ENCODE measurements at places on chromosomes 4 and X. TPM values are rescaled to one million over a fixed set of nuclear protein-coding genes. Genes with fewer than 3 reads are reported as not detected.

The F9 gene
- total RNA-seq = 0.11 TPM

The ITGB1BP2 gene
- total RNA-seq = 1.0 TPM

DNA sequence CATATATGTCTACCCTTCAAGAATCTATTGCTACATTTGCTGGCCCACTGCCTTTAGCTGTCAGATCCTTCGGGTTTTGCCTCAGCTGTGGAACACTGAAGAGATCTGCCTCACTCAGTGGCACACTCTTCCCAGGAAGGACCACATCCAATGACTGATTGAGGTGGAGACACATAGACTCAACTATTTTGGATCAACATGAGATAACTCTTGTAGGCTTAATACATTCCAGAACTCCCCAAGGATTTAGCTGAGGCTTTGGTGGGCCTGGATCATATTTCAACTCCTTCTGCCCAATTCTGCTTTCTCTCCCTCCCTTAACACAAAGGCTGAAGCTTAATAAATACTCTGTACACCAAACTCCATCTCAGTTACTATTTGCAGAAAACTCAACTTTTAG, 100.5 kb downstream of the CORIN start:
- H3K27me3 ChIP-seq = no peaks in the 10 kb centered on the region
- no peaks in the 10 kb centered on the region for H3K36me3 ChIP-seq
- no peak overlapping the region for H3K4me3 ChIP-seq

DNA sequence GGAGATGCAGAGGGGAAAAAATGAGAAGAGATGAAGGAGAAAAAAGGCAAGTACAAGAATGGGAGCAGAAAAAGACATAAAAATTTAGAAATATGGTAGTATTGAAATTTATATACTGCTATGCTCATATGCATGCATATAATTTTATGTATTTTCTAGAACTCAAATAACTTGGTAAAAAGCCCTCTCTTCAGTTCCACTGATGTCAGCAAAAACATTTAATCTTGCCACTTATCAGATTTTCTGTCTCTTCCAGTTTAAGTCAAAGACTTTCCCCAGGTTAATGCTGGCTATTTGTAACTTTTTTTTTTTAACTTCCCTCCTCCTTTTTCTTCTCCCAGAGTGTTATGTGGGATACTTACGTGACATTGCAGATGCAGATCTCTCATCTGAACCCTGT, 617.5 kb upstream of the CPEB2 start:
- H3K4me1 ChIP-seq = no peaks in the 10 kb centered on the region
- H3K4me3 ChIP-seq = no peak overlapping the region
- no peak for DNase-seq
- no peaks in the 10 kb centered on the region for H3K27me3 ChIP-seq
- no peak overlapping the region for H3K27ac ChIP-seq

DNA sequence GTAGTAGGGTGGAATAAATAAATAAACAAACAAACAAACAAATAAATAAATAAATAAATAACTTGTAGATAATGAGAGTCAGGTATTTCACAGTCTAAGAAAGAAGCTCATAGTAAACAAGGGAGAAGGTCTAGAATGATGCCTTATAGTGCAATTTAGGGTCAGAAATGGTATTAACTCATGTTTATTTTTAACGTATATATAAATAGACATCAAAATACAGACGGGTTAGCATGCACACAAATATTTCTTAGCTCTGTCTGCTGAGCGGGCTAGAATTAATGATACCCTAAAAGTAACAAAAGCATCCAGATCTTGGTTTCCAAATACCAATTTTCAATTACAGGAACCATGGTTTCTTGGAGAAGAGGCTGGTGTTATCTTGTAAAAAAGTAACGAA, 16.6 kb downstream of the PFKFB1 start:
- no peak overlapping the region for H3K4me3 ChIP-seq
- H3K27ac ChIP-seq = no peak overlapping the region
- H3K36me3 ChIP-seq = no peaks in the 10 kb centered on the region

- H3K27ac ChIP-seq = no peak overlapping the region
- no peak overlapping the region for H3K4me3 ChIP-seq
- H3K27me3 ChIP-seq = no peaks in the 10 kb centered on the region
- no peaks in the 10 kb centered on the region for H3K36me3 ChIP-seq
- H3K4me1 ChIP-seq = no peaks in the 10 kb centered on the region
These were observed 44.5 kb upstream of the SCML1 start for GRCh38 chrX:17692709-17693346.

GRCh38 chrX:121496966-121497365, 449.6 kb downstream of the GLUD2 start:
- no peak overlapping the region for H3K4me3 ChIP-seq
- H3K27me3 ChIP-seq = no peaks in the 10 kb centered on the region
- H3K4me1 ChIP-seq = no peaks in the 10 kb centered on the region
- no peak for DNase-seq
- no peaks in the 10 kb centered on the region for H3K36me3 ChIP-seq

DNA sequence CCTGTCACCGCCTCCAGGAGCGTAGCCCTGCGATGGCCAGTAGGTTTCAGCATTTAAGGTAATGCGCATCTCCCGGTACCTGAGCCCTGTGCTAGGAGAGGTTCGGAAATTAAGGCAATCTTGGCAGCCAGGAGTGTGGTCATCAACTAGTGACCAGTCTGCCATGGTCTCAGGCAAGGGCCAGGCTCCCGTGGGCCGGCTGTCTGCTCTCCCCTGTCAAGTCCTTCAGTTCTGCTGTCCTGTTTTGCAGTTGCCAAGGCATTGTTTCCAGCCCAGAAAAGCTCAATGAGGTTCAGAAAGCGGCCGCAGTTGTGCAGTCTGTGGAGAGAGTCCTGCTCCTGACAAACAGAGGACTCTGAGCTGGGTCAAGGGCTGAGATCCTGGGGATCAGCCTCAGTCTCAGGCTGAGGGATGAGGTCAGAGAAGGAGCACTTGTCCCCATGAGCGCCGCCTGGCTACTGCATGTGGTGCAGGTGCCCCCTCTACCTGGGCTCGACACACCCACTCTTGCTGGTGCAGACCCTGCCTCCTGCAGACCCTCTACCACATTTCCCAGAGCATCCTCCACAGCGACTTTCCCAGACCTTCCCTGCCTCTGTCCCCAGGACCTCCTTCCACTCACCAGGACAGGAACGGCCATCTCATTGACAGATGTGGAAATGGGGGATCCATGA, 53.4 kb upstream of the PSAPL1 start:
- no peak overlapping the region for H3K27ac ChIP-seq
- no peaks in the 10 kb centered on the region for H3K27me3 ChIP-seq
- no peak for DNase-seq
- no peak overlapping the region for H3K4me3 ChIP-seq
- H3K36me3 ChIP-seq = no peaks in the 10 kb centered on the region
- no peaks in the 10 kb centered on the region for H3K4me1 ChIP-seq

DNA sequence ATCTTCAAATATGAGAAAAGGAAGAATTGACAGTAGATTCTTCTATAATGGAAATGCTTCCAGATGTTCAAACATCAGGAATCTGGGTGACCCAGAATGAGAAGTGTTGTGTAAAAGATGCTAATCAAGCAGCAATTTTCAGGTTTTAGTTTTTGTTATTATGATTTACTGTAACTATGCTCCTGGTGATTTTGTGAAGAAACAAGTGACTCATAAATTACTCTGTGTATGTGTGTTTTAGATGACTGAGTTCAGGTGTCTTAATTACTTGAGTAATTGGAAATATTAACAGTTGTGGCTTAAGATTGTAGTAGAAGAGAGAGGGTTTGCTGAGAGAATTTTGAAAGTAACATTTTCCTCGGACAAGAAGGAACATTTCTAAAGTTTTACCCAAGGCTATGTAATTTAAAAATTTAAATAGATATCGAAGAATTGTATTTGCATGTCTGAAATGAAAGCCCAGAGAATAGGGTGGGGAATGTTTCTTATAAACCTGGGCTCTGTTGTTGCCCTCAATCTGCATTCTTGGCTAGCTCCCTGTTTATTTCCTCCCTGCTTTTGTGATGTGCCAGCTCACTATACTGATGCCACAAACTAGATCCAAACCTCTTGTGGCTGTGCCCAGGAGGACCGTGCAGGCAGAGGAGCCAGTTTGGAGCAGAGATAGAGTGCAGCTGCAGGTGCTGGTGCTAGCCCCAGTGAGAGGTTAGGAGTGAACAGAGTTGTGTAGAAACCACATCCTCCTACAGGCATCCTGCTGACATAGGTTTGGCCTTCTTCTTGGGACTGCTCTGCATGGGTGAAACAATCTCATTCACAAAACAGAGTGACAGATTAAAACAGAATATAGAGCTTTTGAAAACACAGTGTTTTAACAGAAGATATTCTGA, 25.4 kb upstream of the TNIP3 start:
- H3K27ac ChIP-seq = no peak overlapping the region
- no peaks in the 10 kb centered on the region for H3K36me3 ChIP-seq
- H3K27me3 ChIP-seq = no peaks in the 10 kb centered on the region
- no peaks in the 10 kb centered on the region for H3K4me1 ChIP-seq
- no peak overlapping the region for H3K4me3 ChIP-seq

DNA sequence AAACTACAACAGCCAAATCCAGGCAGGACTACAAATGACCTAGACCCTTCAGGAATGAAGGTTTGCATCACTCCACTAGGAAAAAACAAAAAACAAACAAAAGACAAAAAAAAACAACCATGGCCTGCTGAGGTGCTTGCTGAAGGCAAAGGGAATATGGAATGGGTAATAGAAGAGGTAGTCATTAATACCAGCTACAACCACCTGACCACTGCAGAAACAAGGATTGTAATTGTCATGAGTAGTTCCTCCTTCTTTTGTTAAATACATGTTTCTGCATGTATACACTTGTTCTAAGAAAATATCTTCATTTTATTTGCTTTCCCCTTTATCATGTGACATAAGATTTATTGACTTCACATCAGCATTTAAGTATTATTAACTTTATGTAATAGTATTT, 409.8 kb upstream of the GRID2 start:
- no peaks in the 10 kb centered on the region for H3K27me3 ChIP-seq
- no peak for DNase-seq
- H3K27ac ChIP-seq = no peak overlapping the region
- H3K4me1 ChIP-seq = no peaks in the 10 kb centered on the region

Measured in adrenal gland (tissue), 19 donors.